SJCRH30 (cell line): ENCODE measurements at places on chromosomes 12 and 14. TPM values are rescaled to one million over a fixed set of nuclear protein-coding genes. Genes with fewer than 3 reads are reported as not detected.

CLBA1 gene
- total RNA-seq, result 2.6 and 3.0 TPM in 2 replicates

MIS18BP1 gene
- total RNA-seq, result 39.1 and 55.0 TPM in 2 replicates

SIX1 gene
- total RNA-seq, result 63.4 and 65.0 TPM in 2 replicates

GPR135 gene
- 1.8 and 2.3 TPM in 2 replicates for total RNA-seq

FGF23 gene
- 0.02 TPM in 1 of 2 replicates, not detected in the other for total RNA-seq

STAC3 gene
- total RNA-seq, result 1,199 and 1,339 TPM in 2 replicates

RPL6 gene
- 2,828 and 2,941 TPM in 2 replicates for total RNA-seq

RNF212B gene
- total RNA-seq, result not detected in 2 replicates

ENO2 gene
- 1.8 and 2.1 TPM in 2 replicates for total RNA-seq

NEUROD4 gene
- not detected in 2 replicates for total RNA-seq

SFSWAP gene
- total RNA-seq, result 28.7 and 32.6 TPM in 2 replicates

CRIP2 gene
- total RNA-seq, result 68.2 and 71.7 TPM in 2 replicates

OR6C74 gene
- total RNA-seq, result not detected in 2 replicates

LUM gene
- total RNA-seq, result 1.5 and 1.7 TPM in 2 replicates

NOVA1 gene
- total RNA-seq, result 5.5 and 6.7 TPM in 2 replicates

TAS2R42 gene
- total RNA-seq, result not detected in 2 replicates

ZNF384 gene
- 40.5 and 46.5 TPM in 2 replicates for total RNA-seq

KCNJ8 gene
- total RNA-seq, result 0.20 and 0.28 TPM in 2 replicates

KRT78 gene
- not detected in 2 replicates for total RNA-seq

IL26 gene
- not detected in 2 replicates for total RNA-seq

SRRM4 gene
- total RNA-seq, result not detected in 2 replicates

MYF6 gene
- not detected in 2 replicates for total RNA-seq

NAV3 gene
- 0.93 and 1.1 TPM in 2 replicates for total RNA-seq

MMP14 gene
- 96.7 and 98.7 TPM in 2 replicates for total RNA-seq

GPR132 gene
- 0.40 and 0.63 TPM in 2 replicates for total RNA-seq

C12orf54 gene
- total RNA-seq, result 0.23 and 0.34 TPM in 2 replicates

ANKRD33 gene
- not detected in 2 replicates for total RNA-seq

PIWIL1 gene
- not detected in 2 replicates for total RNA-seq

ACTR10 gene
- total RNA-seq, result 58.7 and 63.2 TPM in 2 replicates

ZFYVE26 gene
- total RNA-seq, result 12.3 and 16.7 TPM in 2 replicates

SAMD15 gene
- total RNA-seq, result 1.0 and 2.3 TPM in 2 replicates

ADSS1 gene
- 0.58 and 1.2 TPM in 2 replicates for total RNA-seq

RPS6KL1 gene
- 1.8 TPM in 2 replicates for total RNA-seq

LYZ gene
- total RNA-seq, result 0.10 TPM in 1 of 2 replicates, not detected in the other

IPO8 gene
- total RNA-seq, result 29.3 and 34.9 TPM in 2 replicates

RHOJ gene
- total RNA-seq, result 3.1 and 3.5 TPM in 2 replicates

HOXC4 gene
- 4.7 and 6.3 TPM in 2 replicates for total RNA-seq

C1S gene
- total RNA-seq, result 0.61 TPM in 1 of 2 replicates, not detected in the other

DAO gene
- not detected in 2 replicates for total RNA-seq

CDKN3 gene
- total RNA-seq, result 33.4 and 47.3 TPM in 2 replicates

TSHR gene
- total RNA-seq, result 0.30 TPM in 1 of 2 replicates, not detected in the other

MYL2 gene
- 0.43 and 1.1 TPM in 2 replicates for total RNA-seq

SYNE2 gene
- 42.7 and 48.2 TPM in 2 replicates for total RNA-seq

CCDC177 gene
- total RNA-seq, result 0.06 and 0.25 TPM in 2 replicates
